ENCODE measurements at places on chromosomes 3 and 15.

- DNase-seq: no peak
Measured at GRCh38 chr3:114739627-114740026, 407.5 kb downstream of the ZBTB20 start.

DNA sequence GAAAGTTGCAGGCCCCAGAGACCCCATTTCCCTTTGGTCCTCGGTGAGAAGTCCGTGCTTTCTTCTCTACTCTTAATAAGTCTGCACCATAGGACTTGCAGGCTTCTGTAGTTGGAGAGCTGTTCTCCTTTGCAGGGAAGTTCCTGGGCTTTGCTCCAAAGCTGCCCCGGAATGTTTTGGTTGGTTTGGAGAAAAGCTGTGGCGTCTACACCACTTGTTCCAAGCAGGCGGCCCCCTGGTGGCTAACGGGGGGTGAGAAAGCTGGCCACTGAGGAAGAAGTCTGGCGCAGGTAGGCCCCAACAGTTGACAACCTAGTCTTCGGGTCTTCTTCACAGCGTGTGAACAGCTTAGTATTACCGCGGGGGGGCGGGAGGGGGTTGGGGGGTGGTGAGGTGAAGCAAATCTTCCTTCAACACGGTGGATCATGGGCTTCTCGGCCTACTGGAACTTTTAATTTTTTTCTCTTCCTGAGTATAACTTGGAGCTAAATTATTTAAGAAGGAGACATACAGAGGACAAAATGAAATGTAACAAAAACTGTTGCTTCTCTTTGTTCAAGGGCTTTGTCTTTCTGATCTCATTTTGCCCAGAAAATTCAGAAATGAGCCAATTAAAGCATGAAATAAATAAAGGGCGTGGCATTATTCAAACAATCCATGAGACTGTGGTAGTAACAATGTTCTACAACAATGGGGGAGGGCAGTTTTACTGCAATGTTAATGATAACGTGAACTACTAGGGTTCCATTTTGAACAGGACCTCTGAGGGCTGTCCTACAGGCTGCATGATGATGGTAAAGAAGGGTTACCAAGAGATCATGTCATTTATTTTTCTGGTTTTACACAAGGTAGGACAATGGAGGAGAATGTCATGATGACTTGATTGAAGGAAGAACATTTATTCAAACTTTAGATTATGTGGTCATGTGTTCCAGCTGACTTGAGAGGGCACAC is 2.2 kb upstream of the THRB start:
- no peak for DNase-seq

DNA sequence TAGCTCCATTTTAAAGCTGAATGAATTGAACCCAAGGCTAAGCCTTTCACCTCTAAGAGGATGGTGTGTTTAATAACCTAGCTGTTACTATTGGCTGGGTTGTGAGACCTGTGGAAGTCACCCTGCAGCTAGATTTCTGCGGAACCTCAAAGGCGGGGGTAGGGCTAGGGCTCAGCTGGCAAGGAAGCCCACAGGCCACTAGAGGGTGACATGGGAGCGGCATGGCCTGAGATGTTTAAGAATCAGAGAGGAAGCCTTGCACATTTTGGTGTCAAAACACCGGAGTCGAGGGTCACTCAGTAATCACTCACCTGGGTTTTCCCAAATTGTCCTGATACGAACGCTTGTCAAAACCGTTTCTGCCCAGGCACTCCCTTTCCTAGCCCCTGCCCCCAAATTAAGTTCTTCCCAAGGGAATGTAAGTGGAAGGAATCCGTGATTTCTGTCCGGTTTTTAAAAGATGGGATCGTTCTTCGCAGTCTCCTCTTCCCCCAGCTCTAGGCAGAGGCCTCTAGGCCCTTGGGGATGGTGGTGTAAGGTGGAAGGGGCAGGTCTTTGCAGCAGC is 3.8 kb upstream of the ACAD9 start:
- DNase-seq: no peak

- DNase-seq: no peak
Measured at GRCh38 chr3:133506215-133506901, 67.1 kb upstream of the CDV3 start.

GRCh38 chr3:189563853-189564563 is 67.2 kb upstream of the TP63 start:
- no peak for DNase-seq

DNA sequence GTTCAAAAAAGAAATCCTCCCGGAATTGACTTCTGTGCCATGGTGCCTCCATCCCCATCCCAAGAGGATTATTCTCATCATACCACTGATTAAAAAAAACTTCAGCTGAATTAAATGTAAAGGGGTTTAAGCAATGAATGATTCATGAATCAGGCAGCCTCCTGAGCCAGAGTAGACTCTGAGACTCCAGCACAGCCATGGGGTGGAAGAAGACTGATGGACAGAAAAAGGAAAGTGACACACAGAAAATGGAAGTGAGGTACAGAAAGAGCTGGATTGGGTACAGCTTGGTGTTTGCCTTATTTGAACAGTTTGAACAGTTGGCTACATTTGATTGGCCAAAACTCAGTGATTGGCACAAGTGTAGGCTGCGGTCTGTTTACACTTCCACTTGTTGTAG is 224.8 kb upstream of the ATP10A start:
- DNase-seq: no peak

DNA sequence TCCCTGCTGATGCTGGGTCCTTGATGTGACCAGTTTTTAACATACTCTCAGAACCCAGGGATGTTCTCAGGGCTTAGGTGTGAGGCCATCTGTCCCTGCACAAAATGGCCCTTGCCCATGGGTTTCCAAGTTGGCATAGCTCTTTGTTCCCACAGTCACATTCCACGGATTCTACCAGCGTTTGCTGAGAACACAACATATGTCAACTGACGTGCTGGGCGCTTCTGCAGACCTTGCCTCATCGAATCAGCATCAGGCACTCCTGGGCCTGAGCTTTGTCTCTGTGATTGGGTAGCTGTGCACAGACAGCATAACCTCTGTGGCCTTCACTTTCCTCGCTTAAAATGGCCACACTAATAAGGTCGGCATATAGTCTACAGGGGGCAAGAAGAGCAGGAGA is 69.0 kb downstream of the MGLL start:
- DNase-seq: no peak

DNA sequence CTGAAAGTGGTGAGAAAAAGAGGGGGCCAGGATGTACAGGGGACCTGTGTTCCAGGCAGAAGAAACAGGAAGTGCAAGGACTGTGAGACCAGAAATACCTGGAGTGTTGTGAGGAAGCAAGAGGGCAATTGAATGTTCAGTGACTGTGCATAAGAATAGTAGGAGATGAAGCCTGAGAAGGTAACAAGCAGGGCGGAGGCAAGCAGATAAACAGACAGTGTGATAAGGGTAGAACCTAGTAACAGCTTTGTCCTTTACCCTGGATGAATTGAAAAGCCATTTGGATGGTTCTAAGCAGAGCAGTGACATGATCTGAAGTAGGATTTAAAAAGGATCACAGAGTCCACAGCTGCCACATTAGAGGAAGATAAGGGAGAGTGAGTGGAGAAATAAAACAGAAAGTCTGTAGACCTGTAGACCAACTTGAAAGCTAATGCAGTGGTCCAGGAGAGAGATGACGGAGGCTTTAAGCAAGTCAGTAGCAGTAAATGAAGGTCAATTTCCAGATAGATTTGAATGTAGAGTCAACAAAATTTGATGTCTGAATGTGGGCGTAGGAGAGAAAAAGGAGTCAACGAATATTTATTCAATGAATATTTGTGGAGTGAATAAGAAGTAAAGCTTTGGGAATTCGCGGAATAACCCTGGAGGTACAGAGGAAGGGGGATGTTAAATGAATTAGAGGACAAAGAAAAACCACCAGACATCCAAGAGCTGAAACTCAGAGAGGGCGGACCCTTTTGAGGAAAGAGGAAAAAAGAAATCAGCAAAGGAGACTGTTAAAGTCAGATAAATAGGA is 4.2 kb upstream of the PLOD2 start:
- no peak for DNase-seq
